ENCODE measurements at places on chromosomes 16 and 17.

DNA sequence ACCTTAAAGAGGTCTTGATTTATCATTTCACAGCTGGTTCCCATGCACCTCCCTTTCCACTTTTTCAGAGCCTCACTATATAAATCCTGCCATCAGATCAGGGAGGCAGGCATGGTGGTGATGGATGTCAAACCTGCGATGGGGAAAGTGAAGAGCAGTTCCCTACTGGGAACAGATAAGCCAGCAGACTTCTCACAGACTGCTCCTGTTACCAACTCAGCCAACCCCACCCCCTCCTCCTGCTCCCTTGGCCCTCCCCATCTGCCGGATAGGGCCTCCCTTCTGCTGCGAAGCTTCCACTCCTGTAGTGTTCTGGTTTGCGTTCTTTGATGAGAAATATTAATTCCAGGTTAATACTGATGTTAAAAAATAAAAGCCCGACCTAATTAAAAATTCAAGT lies 232.1 kb downstream of the STX8 start:
- no peak for DNase-seq

GRCh38 chr17:47987240-47987835 lies 16.4 kb downstream of the CDK5RAP3 start:
- no peak for DNase-seq

DNA sequence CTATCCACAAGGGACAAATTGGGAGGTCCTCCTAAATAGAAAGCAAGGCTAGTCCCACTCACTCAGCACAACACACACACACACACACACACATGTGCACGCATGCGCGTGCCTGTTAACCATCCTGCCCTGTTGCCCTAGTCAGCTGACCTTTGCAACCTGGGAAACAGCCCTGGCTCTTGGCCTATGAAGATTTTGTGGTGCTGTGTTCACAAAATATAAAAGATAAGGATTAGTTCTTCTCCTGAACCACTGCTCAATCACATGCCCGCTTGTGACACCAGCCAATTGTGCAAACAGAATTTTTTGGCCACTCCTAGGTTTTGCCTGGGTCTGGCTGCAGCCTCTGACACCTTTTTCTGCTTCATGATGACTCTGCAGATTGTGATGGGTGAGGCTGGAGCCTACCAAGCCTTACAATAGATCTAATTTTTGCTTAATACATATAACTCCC lies 3.3 kb upstream of the CES1 start:
- DNase-seq, result no peak

- DNase-seq, result no peak
Observed at GRCh38 chr17:72412650-72413076, 291.8 kb downstream of the SOX9 start.

- DNase-seq, result no peak
Observed at GRCh38 chr16:57643910-57644309, 15.5 kb downstream of the ADGRG1 start.

GRCh38 chr17:39564211-39564848 lies 43.4 kb downstream of the NEUROD2 start:
- peak; percentile 15 for DNase-seq

- no peak for DNase-seq
Observed at GRCh38 chr16:49521734-49522325, 148.2 kb downstream of the C16orf78 start.
